Left renal pelvis (tissue), 4 donors: ENCODE measurements at places on chromosomes 16 and 17.

DNA sequence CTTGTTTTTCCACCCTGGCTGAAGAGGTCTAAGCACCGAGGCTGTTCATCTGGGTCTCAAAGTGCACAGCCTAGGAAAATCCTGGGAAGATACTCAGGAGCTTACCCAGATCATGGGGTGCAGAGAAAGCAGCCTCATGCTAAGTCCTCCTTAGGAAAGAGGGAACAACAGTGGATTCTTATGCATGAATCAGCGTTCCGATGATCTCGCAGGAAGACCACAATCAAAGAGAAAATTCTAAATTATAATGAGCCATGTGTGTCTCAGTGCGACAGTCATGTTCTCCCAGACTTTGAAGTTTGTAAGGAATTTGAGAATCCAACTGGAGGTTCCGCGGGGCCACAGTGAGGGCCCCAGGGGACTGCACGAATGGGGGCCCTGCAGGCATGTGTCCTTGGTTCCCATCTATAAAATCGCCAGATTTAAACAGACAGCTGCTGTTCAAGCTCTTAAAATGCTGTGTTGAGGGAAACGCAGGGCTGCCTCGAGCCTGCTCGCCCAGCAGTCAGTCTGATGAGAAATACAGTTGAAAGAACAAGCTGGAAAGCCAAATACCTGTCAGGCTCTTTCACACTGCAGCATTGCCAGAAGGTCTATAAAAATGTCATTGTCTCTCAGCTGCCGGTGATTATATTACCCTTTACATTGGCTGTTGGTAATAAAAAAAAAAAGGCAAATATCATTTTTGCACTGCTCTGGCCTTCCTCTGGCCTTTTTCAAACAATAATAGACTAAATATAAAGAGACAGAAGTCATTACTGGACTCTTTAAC, 152.1 kb downstream of the PMP22 start:
- no peak for DNase-seq

GRCh38 chr16:23448392-23448791, 4.6 kb downstream of the COG7 start:
- DNase-seq = no peak

- DNase-seq = no peak
These were observed 44.1 kb upstream of the RBFOX3 start for GRCh38 chr17:79654960-79655382.

DNA sequence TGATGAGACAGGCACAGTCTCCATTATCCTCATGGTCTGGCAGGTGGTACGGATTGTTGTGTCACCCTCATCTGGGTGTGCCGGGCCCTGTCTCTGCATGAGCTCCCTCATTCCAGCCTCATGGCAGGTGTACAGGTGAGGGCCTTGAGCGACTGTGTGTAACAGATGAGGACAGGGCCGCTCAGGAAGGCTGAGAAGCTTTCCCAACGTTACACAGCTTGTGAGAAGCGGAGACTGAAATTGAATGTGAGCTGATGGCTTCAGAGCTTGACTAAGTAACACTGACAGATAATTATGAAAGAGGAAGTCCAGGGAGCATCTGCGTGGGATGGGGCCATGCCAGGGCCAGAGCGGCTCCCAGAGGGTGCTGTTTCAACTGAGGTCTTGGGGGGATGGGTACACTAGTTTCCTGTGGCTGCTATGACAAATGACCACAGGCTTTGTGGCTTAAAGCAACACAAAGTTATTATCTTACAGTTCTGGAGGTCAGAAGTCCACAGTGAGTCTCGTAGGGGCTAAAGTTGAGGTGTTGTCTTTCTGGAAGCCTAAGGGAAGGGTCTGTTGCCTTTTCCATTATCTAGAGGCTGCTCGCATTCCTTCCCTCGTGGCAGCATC, 36.7 kb downstream of the CMIP start:
- DNase-seq = no peak

DNA sequence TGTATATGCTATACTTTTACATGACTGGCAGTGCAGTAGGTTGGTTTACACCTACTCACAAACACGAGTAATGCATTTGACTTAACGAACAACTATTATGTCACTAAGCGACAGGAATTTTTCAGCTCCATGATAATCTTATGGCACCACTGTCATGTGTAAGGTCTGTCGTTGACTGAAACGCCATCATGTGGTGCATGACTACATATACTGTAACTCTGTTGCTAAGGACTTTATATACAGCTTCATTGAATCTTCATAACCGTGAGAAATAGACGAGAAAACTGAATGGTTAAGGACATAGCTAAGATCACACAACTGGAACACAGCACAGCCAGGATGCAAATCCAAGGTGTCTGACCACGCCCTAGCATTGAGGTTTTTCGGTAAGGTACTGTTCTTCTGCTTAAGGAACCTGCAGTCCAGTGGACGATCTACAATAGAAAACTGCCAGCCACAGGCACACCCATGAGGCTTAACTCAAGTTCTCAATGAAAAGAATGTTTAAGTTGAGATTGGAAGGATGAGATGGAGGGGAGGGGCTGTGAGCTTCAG, 3.3 kb downstream of the CFAP20 start:
- no peak for DNase-seq

DNA sequence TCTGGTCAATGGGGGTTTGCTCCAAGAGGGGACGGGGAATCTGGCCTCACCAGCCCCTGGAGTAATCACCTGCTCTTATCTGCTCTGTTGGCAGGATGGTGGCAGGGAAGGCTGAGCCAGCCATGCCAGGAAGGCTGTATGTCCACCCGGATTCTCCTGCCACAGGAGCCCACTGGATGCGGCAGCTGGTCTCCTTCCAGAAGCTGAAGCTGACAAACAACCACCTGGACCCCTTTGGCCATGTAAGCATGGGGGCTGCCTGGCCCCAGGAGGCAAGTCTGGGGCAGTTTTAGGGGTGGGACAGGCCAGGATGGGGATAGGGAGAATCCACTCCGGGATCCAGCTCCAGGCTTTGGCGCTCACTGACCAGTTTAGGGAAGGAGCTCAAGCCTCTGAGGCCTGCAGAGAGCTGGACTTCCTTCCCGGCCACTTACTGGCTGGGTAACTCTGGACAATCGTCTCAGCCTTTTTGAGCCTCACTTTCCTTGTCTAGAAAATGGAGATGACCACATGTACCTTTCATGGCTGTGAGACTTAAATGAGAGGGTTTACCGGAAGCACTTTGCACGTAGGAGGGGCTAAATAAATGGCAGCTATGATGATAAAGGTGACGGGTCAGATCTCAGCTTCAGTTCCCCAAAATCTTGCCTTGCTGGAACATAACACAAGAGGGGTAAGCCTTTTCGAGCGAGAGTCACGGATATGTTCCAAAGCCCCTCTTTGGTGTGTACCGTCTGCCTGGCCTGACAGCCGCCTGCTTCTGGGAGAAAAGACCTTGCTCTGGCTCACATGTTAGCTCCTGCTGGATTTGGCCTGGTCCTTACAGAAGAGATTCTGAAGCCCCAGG, 15.4 kb downstream of the TBX4 start:
- no peak for DNase-seq

- no peak for DNase-seq
These were observed 7.5 kb downstream of the MYH3 start for GRCh38 chr17:10649602-10650001.

DNA sequence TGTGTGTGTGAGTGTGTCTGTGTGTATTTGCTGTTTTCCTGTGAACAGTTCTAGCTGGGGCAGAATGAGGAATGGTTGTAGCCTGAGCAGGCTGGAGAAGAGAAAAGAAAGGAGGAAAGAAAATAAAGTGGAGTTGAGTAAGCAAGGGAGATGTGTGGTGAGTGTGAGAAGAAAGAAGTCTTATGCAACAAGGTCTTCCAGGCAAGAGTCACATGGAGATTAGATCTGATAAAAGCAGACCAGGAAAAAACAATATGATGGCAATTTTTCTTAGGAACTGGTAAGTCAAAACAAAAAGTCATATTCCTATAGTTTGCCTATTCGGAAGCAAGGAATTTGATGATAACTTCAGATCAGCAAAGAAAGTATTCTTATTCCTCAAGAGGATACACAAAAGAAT, 125.0 kb downstream of the HS3ST3A1 start:
- no peak for DNase-seq

- DNase-seq = no peak
These were observed 845 bp downstream of the SP2 start for GRCh38 chr17:47896672-47897490.

DNA sequence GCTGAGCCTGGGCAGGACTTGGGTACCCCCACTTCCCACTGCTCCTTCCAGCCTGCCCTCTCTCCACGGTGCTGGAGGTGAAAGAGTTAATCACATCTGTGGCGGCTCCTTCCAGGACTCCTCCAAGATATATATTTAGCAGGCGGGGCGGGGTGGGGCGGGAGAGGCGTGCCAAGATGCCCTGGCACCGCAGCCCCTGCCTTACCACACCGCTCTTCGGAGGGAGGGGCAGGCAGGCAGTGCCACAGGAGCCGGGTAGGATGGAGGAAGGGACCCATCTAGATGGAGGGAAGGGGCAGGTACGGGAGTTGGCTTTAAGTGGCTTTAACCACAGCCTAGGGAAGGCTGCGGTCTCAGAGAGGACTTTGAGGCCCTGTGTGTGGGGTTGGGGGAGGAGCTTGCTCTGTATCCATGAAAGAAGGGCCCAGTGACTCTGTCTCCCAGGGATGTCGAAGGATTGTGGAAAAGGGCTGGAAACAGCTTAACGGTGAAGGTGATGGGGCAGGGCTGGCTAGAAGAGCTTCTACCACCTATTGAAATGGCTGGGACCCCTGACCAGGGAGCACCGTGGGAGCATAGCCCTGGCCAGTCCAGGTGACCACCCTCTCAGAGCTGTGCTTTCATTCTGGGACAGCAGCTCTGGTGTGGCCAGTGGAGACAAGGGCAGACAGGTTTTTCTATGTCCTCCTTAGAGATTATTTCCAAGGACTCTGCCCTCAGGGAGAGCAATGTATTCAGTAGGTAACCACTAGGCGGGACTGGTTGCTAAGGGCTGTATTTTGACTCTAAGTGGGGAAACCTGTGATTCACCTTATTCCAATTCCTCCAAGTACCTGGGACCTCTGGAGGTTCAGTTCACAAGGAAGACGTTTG, 13.0 kb downstream of the GPR142 start:
- no peak for DNase-seq

GRCh38 chr17:35692512-35693210, 38.8 kb upstream of the RASL10B start:
- DNase-seq = no peak

GRCh38 chr16:7548796-7549318, 216.2 kb downstream of the RBFOX1 start:
- no peak for DNase-seq

DNA sequence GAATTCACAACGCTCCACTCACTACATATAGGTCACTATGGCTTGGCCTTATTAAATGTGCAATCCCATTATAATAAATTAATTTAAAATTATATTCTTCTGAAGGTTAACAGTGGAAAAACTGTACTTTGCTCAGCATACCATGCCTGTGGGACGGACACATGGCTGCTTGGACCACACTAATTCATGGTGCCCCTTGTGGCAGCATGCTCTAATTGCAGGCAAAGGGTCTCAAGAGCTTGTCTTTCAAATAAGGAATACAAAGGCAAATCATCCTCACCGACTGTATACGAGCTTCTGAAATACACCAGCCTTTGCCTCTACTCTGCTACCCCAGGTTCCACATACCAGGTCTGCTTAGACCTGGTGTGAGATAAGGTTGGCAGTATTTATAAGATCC, 11.7 kb downstream of the SMPD3 start:
- no peak for DNase-seq

GRCh38 chr16:4855371-4855770, 8.1 kb downstream of the UBN1 start:
- no peak for DNase-seq
